ENCODE measurements at places on chromosomes 16 and 17.
A peak's percentile ranks its signal among the peaks of the same experiment; 100 is the strongest.

- DNase-seq: no peak
Observed at GRCh38 chr16:85592700-85593493, 20.2 kb upstream of the GSE1 start.

DNA sequence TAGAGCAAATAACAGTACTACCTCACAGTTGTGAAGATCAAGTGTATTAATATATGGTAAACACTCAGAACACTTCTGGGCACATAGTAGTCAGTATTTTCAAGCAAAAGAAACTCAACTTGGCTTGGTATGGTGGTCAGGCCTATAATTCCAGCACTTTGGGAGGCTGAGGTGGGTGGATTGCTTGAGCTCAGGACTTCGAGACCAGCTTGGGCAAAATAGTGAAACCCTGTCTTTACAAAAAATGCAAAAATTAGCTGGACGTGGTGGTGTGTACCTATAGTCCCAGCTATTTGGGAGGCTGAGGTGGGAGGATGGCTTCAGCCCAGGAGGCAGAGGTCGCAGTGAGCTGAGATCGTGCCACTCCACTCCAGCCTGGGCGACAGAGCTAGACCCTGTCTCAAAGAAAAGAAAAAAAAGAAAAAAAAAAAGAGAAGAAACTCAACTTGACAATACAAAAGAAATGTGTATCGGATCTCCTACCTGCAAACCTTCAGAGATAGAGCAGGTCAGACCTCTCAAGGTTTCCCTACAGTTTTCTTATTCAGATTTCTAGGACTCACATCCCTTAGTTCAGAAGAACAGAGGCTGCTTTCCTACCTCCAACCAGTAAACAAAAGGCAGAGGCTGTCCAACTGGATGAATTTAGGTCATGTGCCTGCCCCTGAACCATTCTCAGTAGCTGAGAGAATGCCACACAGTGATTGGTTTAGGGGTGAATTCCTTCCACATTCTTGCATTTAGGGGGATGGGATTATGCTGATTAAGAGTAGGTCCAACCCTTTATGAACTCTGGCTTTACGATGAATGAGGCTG is 1.7 kb upstream of the KPNA2 start:
- DNase-seq: no peak

GRCh38 chr16:23642246-23642774 is 1.0 kb downstream of the DCTN5 start:
- no peak for DNase-seq

DNA sequence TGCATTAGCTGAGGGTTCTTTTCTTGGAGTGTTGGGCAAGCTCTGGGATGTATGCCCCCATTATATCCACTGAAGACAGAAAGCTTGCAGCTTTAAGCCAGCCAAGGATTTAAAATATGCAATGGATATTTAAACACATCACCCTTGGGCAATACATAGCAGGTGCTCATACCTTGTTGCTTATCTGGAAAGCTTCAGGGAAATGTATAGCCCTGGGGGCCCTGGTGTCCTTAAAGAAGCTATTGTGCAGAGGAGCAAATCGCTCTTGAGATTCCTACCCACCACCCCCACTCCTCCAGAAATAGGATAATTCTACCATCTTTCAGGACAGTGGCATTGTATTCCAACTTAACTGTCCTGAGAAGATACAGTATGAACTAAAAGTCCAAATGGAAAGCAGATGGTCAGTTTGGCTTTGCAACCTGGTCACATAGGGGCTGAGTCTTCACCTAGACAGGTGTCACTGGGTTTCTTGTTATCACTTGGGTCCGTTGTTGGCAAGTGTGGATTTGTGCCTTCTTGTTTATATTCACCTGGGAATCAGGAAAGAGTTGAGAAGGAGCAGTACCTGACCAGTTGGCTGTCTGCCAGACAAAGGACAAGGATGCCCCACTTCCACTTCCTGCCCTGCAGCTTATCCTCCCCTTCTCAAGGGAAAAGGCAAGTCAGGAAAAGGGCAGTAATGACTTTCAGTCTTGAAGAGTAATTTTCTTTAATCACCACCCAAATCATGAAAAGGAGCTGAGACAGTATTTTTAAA is 3.4 kb downstream of the ANKRD40CL start:
- DNase-seq: no peak

DNA sequence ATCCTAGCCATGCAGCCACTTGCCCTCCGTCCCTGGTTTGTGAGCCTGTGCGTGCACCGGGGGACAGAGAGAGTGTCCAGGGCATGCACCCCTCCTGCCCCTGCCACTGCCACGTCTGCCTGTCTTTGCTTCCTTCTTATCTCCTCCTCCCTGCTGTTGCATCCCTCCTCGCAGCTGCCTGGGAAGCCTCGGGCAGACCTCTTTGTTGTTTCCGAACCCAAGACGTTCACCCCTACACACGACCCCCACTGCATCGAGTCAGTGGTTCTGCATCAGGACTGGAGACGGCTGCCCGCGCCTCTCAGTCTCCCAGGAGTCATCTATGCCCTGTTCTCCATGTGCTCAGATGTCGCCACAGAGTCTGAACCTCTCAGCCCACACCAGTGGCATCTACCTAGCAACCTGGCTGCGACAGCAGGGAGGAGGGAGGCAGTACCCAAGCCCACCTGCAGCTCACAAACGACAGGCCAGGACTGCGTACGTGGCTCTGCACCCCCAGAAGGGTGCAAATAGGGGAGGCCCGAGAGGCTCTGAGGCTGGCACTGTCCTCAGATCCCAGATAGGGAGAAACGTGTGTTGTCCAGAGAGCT is 5.2 kb downstream of the TIMP2 start:
- no peak for DNase-seq

DNA sequence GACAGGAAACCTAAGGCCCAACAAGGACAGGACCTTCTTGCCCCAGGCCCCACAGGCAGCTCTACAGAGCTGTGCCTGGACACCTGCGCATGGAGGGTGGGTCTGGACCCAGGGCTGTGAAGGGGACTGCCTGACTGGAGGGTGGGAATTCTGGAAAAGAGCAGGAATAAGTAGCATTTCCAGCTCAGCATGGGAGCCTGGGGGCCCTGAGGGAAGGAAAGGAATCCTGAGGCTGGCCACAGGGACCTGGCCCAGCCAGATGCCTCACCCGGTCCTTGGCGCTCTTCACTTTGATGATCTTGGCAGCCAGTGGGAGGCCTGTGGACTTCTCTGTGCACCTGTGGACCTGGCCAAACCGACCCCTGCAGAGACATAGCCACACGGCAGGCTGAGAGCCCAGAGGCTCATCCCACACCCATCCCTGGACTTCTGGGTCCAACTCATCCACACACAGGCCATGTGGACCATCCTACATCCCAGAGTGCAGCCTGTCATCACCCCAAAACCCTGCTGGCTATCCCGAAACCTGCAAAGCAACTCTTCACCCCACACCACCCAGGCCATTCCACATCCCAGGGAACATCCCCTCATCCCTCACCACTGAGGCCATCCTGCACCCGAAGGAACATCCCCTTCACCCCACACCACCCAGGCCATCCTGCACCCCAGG is 18.7 kb downstream of the MYLK3 start:
- no peak for DNase-seq

GRCh38 chr17:6660805-6661463 is 9.4 kb downstream of the C17orf100 start:
- no peak for DNase-seq

DNA sequence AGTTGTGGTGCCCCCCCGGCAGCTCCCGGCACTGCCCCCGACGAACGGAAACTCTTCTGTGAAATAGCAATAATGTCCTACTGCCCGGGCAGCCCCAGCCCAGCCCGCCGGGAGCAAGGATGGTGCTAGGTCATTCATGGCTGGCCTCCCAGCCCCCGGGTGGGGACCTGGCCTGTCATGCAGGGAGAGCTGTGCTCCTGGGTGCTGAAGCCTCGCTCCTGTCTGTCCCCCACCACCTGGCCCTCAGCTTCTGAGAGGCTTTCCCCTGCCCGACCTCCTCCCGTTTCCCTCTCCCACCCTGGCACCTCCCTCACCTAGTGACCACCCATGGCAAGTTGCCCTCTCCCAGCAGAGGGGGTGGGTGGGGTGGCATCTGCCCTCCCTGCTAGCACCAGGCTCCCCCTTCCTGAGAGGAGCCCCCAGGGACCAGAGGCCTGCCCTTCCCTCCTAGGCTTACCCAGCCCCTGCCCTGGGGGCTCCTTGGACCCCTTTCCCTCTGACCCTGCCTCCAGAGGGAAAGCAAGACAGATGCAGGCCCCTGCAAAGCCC is 13.5 kb downstream of the PAM16 start:
- no peak for DNase-seq

DNA sequence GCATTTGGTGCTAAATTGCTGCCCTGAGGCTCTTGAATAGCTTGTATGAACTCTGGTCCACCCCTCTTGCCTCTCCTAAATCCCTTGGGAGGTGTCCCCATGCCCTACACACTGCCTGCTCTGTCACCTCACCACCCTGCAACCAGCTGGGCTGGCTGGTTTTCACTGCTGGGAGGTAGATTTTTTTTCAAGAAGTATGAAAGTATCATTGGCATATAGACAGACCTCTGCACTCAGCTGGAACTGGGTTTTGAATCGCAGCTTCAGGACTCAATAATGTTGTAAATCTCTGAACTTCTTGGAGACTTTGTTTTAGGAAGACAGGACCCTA is 184.9 kb downstream of the MSI2 start:
- DNase-seq: no peak

GRCh38 chr17:393806-394717 is 41.5 kb upstream of the RPH3AL start:
- no peak for DNase-seq

DNA sequence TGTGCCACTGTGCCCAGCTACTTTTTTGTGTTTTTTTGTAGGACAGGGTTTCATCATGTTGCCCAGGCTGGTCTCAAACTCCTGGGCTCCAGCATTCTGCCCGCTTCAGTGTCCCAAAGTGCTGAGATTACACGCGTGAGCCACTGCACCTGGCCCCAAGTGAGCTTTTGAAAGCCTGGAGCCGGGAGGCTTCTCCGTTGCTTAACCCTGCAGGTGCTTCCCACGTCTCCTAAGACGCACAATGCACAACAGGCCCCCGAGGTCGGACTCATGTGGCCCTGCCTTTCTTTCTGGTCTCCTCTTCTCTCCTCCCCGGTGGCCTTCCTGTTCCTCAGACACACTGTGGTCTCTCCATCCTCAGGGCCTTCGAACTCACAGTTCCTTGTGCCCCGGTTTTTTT is 12.5 kb downstream of the RABEP2 start:
- DNase-seq: no peak

DNA sequence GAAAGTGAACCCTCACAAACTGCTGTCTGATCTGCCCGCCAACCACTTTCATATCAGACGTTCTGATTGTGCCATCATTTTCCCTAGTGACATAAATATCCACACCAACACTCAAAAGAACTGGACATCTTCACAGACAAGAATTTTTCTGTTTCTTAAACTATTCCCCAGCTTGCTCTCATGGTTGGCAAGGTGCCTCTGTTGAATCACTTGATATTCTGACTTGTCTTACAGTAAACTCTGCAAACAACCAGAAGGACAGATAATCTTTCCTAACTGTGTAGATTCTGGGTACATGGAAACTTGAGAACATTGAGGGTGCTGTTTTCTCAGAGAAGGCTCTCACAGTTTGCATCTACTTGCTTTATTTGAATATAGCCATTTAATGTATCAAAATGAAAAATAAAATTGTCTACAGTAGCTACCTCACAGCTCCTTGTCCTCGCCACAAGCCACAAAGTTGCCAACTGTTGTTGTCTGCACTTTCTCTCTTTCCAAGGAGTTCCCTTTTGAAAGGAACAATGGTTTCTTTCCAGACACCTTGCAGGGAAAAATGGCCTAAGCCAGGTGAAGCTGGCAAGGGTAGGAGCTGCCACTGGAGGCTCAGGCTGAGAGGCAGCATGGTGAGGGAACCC is 46.0 kb upstream of the ADAMTS18 start:
- DNase-seq: no peak

- peak; percentile 63 for DNase-seq
Observed at GRCh38 chr17:36486204-36487194, at the start of gene ZNHIT3. Gene ZNHIT3, plus strand, starts transcription at chr17:36486681. Its CDS starts 19 bp downstream, at chr17:36486700.

DNA sequence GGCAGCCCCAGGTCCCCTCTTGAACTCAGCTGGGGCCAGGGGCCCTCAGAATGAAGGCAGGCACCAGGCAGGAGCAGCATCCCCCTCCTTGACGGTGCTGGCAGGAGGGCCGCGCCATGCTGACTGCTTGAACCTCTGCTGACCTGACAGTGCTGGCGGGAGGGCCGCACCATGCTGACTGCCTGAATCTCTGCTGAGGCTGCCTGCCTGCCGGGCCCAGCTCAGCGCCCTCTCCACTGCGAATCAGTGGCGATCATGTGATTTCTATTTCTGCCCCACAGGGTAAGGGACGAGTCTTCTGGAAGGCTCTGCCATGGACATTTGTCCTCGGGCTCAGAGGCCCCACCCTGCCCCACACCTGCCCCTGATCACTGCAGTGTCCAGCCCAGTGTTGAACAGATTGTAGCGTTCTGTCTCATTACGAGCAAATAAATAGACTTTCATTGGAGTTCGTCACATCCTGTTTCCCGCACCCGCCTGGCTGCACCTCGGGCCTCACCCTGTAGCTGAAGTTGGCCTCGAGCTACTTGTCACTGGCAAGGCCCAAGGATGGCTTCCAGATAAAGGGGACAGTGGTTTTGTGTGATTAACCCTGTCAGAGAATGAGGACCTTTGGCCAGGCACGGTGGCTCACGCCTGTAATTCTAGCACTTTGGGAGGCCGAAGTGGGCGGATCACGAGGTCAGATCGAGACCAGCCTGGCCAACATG is 8.6 kb downstream of the C16orf90 start:
- no peak for DNase-seq

DNA sequence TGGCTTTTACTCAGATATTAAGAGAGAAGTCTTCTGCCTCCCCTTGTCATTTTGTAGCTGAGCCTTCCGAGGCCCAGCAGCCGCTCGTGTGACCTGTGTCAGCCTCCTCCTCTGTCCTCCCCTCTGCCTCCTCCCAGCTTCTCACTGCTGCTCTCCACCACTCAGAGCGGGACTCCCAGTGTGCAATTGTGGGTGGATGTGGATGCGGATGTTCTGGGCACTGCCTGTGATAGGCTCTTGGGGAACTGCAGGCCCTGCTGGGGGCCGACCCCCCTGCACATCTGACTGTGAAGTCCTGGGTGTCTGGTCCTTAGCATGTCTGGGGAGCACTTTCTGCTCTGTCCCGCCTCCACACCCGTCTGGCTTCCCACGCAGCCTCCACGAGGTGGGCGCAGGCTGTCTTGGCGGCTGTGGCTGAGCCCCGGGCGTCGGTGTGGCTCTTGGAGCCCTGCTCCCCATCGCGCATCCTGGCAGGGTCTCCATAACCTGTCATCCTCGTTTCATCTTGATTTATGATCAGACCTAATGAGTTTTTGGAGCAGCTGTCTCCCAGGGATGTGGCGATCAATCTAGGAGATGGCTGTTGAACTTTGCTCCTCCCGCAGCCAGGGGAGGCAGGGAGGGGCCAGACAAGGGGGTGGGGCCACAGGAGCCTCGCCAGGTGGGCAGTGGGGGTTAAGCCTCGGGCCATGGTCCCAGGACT is 28.1 kb downstream of the GRIN2C start:
- DNase-seq: no peak

- DNase-seq: no peak
Observed at GRCh38 chr16:86306811-86307513, 203.4 kb upstream of the FOXF1 start.

GRCh38 chr17:6019959-6020358 is 50.2 kb upstream of the WSCD1 start:
- no peak for DNase-seq

- no peak for DNase-seq
Observed at GRCh38 chr16:56626685-56627084, 1.1 kb downstream of the MT1E start.

- DNase-seq: no peak
Observed at GRCh38 chr17:58285422-58285810, 4.7 kb upstream of the MPO start.
